ENCODE measurements at places on chromosomes 16 and 17. TPM values are rescaled to one million over a fixed set of nuclear protein-coding genes. Genes with fewer than 3 reads are reported as not detected.

Gene KRTAP9-2
- not detected for total RNA-seq

Gene CACNG1
- total RNA-seq = not detected

Gene MYH3
- total RNA-seq = 1.7 TPM

Gene YPEL2
- total RNA-seq = 17.2 TPM

Gene KRT20
- 1,735 TPM for total RNA-seq

Gene CD300H
- total RNA-seq = 0.45 TPM

Gene ABCA6
- total RNA-seq = 2.1 TPM

Gene MT2A
- total RNA-seq = 320 TPM

Gene SCIMP
- 1.5 TPM for total RNA-seq

DNA sequence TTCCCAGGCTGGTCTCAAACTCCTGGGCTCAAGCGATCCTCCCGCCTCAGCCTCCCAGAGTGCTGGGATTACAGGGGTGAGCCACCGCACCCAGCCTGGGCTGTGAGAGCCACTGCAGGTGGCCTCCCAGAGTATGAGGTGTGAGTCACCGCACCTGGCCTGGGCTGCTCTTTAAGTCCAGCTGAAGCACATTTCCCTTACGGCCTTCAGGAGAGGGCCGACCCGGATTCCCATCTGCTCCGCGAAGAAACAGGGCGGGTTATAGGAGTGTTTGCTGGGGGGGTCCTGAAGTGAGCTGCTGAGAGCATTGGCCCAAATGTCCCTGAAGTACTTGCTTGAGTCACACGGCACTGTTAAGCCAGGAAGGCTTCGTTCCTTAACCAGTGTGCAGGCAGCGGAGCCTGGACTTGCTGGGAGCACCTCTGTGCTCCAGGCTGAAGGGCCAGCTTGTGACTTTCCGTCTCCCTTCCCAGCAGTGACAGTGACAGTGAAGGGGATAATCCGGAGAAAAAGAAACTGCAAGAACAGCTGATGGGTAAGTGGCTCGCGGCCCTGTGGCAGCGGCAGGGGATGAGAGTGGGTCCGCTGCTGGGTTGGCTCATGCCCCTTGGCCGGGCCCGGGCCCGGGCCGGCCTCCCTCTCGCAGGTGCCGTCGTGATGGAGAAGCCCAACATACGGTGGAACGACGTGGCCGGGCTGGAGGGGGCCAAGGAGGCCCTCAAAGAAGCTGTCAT, 7.2 kb downstream of the VPS4A start:
- no peak for DNase-seq

GRCh38 chr16:77617553-77617952, 104.8 kb upstream of the NUDT7 start:
- DNase-seq = no peak

- no peak for DNase-seq
Measured at GRCh38 chr17:17770632-17771044, 66.1 kb downstream of the SREBF1 start.

- DNase-seq = peak; percentile 21
Measured at GRCh38 chr17:80498242-80498919, 22.0 kb upstream of the NPTX1 start.

DNA sequence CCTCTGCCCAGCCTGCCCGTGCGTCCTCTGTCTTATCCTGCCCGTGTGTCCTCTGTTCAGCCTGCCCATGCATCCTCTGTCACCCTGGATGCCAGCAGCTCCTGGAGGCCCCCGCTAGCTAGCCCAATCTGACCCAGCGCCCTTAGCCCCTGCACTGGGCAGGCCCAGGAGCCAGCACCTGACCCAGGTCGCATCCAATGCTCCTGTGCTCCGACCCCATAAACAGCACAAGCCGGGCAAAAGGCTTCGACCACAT, 13.1 kb downstream of the CDH15 start:
- no peak for DNase-seq

DNA sequence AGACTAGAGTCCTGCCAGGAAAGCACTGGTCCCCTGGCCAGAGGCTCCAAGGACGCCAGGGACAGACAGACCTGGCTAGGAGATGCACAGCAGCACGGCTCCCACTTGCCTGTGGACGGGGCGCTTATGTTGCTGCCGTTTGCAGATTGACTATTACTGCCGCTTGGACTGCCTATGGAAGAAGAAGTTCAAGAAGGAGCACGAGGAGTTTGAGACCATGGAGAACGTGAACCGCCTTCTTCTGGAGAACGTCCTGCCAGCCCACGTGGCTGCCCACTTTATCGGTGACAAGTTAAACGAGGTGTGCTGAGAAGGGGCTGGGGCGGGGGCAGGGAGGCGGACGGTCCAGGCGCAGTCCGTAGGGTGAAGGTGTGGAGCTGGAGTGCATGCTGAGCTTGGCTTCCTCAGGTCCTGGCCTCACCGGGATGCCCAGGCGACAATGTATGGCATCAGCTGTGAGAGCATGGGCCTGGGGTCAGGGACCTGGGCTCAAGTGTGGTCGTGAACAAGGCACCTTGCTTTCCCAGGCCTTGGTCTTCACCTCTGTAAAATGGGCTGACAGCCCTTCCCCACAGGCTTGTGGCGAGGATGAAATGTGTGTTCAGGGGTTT, 45.6 kb downstream of the ADCY7 start:
- DNase-seq = no peak

DNA sequence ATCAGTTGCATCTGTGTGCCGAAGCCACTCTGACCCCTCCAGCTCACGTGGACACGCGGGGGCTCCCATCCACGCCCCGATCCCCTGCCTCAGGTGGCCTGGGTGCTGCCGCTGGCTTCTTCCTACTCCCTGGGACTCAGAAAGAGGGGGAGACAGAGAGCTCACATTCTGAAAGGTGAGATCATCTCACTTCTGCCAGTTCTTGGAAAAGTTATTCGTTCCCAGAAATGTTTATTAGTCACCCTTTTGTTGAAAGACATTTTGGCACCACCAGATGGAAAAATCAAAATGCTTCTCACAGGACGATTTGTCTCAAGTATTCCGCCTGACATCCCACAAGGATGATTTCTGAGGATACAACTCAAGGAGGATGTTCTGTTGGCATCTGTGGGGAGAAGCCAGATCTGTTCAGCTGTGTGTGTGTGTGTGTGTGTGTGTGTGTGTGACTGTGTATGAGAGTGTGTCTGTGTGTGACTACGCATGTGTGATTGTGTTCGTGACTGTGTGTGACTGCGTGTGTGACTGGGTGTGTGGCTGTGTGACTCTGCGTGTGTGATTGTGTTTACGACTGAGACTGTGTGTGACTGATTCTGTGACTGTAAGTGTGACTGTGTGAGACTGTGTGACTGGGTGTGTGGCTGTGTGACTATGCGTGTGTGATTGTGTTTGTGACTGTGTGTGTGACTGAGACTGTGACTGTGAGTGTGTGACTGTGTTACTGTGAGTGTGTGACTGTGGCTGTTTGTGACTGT, 207.3 kb downstream of the NTN1 start:
- DNase-seq = no peak

- peak; percentile 32 for DNase-seq
Measured at GRCh38 chr17:48633266-48633677, 7.1 kb upstream of the HOXB9 start.

GRCh38 chr16:62732092-62732491, 695.9 kb upstream of the CDH8 start:
- no peak for DNase-seq

GRCh38 chr16:24002619-24003018, 166.8 kb downstream of the PRKCB start:
- no peak for DNase-seq

GRCh38 chr16:53457670-53458069, 23.4 kb downstream of the RBL2 start:
- DNase-seq = peak; percentile 40

DNA sequence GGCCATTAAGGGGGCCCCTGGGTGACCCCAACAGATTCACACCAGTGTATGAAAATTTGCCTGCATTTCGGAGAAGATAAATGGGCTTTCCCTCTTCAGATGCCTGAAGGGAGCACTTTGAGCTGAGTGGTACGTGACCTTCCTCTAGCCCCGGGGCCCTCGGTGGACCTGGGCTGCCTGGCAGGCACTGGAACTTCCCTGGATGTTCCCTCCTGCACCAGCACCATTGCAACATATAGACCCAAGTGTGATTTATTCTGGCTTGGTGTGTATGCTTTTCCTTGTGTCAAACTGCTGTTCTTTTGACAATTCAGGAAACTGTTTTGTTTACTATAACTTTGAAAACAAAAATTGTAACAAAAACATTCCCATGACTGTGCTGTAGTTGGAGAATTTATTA, 93.8 kb downstream of the TNFRSF13B start:
- DNase-seq = no peak

- DNase-seq = no peak
Measured at GRCh38 chr17:76560877-76561221, 21.0 kb downstream of the PRCD start.

- DNase-seq = no peak
Measured at GRCh38 chr17:46179375-46179999, 13.7 kb downstream of the KANSL1 start.

DNA sequence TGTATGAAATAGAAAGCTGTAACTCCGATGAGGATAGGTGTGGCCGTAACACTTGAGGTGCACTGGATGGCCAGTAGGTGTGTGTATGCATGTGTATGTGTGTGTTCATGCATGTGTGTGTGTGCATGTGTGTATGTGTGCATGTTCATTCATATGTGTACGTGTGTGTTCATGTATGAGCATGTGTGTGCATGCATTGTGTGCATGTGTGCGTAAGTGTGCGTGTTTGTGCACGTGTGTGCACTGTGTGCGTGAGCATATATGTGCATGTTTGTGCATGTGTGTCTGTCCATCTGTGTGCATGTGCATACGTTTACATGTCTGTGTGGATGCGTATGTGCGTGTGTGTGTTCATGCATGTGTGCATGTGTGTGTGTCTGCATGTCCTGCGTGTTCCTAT, 145.5 kb downstream of the C16orf95 start:
- DNase-seq = no peak

- peak; percentile 56 for DNase-seq
Measured at GRCh38 chr17:50027172-50027880, 28.6 kb upstream of the ITGA3 start.

GRCh38 chr17:57465610-57466009, 209.3 kb downstream of the MSI2 start:
- no peak for DNase-seq

- no peak for DNase-seq
Measured at GRCh38 chr16:1778200-1779179, 3.9 kb downstream of the SPSB3 start.
